ENCODE measurements at places on chromosomes 4 and X.

DNA sequence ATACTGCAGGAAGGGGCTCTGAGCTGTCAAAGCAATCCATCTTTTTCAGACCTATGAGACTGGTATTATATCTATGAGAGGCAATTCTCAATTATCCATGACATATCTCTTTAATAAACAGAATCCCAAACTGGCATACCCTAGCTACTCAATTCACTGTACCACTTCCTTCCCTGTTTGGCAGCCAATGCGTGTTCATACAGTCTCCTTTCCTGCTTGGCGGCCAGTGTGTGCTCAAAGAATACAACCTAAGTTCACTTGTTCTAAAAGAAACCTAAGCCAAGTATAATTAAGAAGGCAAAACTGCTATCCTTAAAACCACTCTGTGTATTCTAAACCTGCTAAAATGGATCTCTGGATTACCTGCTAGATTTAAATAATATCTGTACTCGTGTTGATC lies 38.3 kb downstream of the ARHGEF9 start:
- peak overlapping the region; percentile 37 for H3K4me3 ChIP-seq
- peaks cover 89% of the 10 kb centered on the region for H3K4me1 ChIP-seq
- peaks cover 40% of the 10 kb centered on the region for H3K36me3 ChIP-seq
- H3K27ac ChIP-seq: peak overlapping the region; percentile 94
- no peak for DNase-seq

DNA sequence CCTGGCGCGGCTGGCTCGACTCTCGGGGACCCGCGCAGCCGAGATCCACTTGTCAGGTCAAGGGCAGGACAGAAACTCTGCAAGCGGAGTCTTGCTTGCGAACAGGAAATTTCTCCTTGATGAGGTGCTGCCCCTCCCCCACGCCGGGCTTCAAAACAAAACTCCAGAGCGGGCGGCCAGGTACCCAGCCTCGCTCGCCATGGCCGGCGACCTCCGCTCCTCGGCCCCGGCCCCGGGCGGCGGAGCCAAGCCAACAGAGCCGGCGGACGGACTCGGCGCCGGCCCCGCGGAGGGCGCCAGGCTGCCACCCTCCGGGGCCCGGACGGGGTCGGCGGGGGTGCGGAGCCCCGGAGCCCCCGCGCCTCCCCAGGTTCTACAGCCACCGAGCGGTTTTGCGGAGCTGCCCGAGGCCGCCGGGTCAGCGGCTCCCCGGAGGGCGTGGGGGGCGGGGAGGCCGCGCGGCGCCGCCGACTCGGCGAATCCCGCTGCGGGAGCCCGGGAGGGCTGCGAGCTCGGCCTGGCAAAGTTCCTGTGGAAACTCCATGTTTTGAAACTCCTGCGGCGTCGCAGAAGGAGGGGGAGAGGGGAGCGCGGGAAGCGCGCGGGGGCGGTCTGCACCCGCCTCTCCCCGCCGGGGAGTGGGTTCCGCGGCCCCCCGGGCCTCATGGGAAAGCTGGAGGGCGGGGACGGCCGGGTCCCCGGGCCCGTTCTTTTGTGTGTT lies 11.7 kb upstream of the BCOR start:
- peak; percentile 39 for DNase-seq
- no peaks in the 10 kb centered on the region for H3K27me3 ChIP-seq
- peaks cover 24% of the 10 kb centered on the region for H3K4me1 ChIP-seq
- H3K36me3 ChIP-seq: no peaks in the 10 kb centered on the region

GRCh38 chr4:38075370-38076152 lies 115.4 kb downstream of the PTTG2 start:
- peaks cover 11% of the 10 kb centered on the region for H3K4me1 ChIP-seq
- no peak overlapping the region for H3K27ac ChIP-seq
- peaks cover 21% of the 10 kb centered on the region for H3K36me3 ChIP-seq

DNA sequence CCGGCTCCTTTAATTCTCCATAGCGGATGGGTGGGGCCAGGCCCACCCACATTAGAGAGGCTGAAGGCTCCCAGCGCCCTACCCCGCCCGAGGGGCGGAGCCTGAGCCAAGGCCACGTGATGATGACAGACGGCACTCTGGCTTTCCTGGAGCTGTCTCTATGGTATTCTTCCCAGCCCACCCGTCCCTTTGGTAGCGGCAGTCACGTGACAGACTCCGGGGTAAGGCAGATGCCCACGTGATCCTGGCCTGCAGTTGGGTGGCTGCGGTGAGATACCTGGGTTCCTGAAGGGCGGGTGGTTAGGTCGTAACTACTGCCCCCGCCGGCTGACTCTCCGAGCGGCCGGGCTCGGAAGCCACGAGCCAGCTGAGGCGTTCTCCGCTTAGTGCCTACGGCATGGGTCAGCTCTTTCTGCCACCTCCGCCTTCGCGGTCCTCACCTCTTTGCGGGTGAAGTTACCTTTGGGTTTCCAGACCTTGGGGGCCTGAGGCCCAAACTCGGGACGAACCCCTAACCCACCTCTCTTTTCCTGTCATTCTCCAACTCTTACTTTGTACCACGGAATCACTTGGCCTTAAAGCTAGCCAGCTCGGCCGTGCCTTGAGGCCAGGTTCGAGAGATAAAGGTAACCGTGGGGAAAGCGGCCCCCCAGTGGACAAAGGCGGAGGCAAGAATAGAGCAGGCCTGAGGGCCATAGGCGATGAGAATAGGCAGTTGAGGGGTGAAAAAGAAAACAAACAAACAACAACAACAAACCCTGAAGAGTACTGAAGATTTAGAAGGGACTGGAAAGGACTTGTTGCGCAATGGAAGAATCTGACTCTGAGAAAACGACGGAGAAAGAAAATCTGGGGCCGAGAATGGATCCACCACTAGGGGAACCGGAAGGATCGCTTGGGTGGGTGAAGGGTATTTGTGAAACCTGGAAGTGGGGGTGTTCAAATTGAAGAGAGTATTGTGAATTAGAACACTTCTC lies at the start of gene RRAGB:
RRAGB (plus strand) TSS at position 229 of the 977 bp plus-strand sequence; CDS start at position 808, 579 bp downstream.
- H3K4me3 ChIP-seq: peak within 1 kb of the TSS; percentile 85
- DNase-seq: peak; percentile 94
- H3K36me3 ChIP-seq: peaks cover 20% of the 10 kb centered on the region
- H3K27me3 ChIP-seq: no peaks in the 10 kb centered on the region
- H3K4me1 ChIP-seq: peaks cover 24% of the 10 kb centered on the region

- no peaks in the 10 kb centered on the region for H3K27me3 ChIP-seq
- H3K4me1 ChIP-seq: no peaks in the 10 kb centered on the region
- H3K36me3 ChIP-seq: no peaks in the 10 kb centered on the region
- H3K27ac ChIP-seq: no peak overlapping the region
These were observed 1814.9 kb downstream of the STIM2 start for GRCh38 chr4:28675582-28675981.

GRCh38 chr4:76804096-76804495 lies 93.8 kb downstream of the SOWAHB start:
- H3K4me1 ChIP-seq: no peaks in the 10 kb centered on the region
- H3K27ac ChIP-seq: no peak overlapping the region
- peaks cover 6% of the 10 kb centered on the region for H3K27me3 ChIP-seq
- H3K4me3 ChIP-seq: no peak overlapping the region
- DNase-seq: no peak
- H3K36me3 ChIP-seq: no peaks in the 10 kb centered on the region

DNA sequence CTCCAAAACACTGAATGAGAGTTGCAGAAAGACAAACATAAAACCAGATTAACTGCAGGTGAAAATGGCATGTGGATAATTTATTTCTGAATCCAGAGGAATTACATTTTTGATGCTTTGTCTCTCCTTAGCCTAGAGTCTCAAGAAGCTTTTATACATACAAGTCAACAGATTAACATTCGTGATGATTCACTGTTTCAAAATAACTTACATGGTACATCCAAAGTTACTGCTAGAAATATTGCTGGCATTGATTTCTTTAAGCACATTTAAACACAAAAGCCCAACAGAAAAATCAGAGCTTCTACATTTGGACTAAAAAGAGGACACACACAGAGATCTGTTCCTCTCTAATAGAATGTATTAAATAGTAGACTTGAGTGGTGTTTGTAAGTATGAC lies 105.6 kb downstream of the AMELX start:
- H3K36me3 ChIP-seq: no peaks in the 10 kb centered on the region
- no peak overlapping the region for H3K4me3 ChIP-seq
- no peaks in the 10 kb centered on the region for H3K27me3 ChIP-seq
- H3K27ac ChIP-seq: no peak overlapping the region
- no peaks in the 10 kb centered on the region for H3K4me1 ChIP-seq

- H3K27me3 ChIP-seq: no peaks in the 10 kb centered on the region
- peaks cover 34% of the 10 kb centered on the region for H3K4me1 ChIP-seq
- peaks cover 12% of the 10 kb centered on the region for H3K36me3 ChIP-seq
- no peak overlapping the region for H3K4me3 ChIP-seq
These were observed 39.5 kb upstream of the CD40LG start for GRCh38 chrX:136608295-136608933.

- no peaks in the 10 kb centered on the region for H3K27me3 ChIP-seq
- no peaks in the 10 kb centered on the region for H3K4me1 ChIP-seq
- no peaks in the 10 kb centered on the region for H3K36me3 ChIP-seq
- no peak for DNase-seq
- no peak overlapping the region for H3K4me3 ChIP-seq
These were observed 400.4 kb upstream of the DIPK2B start for GRCh38 chrX:45601052-45601451.

- peak within 1 kb of the TSS; percentile 83 for H3K4me3 ChIP-seq
- no peak for DNase-seq
- H3K36me3 ChIP-seq: no peaks in the 10 kb centered on the region
- no peaks in the 10 kb centered on the region for H3K4me1 ChIP-seq
- peaks cover 4% of the 10 kb centered on the region for H3K27me3 ChIP-seq
These were observed at the start of gene FAM133A for GRCh38 chrX:93673869-93674271. Gene FAM133A (plus strand): TSS chrX:93674206. CDS start chrX:93709420, 35,214 bp downstream.

DNA sequence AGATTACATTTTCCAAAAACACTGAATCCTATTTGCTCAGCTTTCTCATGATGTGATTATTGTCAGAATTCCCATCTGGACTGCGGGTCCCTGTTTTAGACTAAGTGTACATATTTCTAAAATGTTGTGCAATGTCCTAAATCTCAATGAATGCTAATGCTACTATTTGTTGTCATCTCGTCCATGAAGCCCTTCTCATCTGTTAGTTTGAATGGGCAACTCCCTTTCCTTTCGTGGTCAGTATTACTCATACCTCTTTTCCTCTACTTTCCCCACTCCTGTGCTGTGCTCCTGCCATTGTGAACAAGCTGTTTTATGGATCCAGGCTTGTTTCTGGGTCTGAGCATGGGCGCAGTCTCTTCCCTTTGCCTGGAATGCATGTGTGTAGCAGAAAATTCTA lies 91.0 kb downstream of the MID1 start:
- no peaks in the 10 kb centered on the region for H3K36me3 ChIP-seq
- H3K4me1 ChIP-seq: no peaks in the 10 kb centered on the region
- no peak overlapping the region for H3K4me3 ChIP-seq
- no peaks in the 10 kb centered on the region for H3K27me3 ChIP-seq

- no peaks in the 10 kb centered on the region for H3K27me3 ChIP-seq
- DNase-seq: no peak
- no peaks in the 10 kb centered on the region for H3K4me1 ChIP-seq
- no peaks in the 10 kb centered on the region for H3K36me3 ChIP-seq
These were observed 110.8 kb upstream of the PAQR3 start for GRCh38 chr4:79049840-79050540.

- no peaks in the 10 kb centered on the region for H3K4me1 ChIP-seq
- DNase-seq: no peak
- no peak overlapping the region for H3K4me3 ChIP-seq
- H3K27ac ChIP-seq: no peak overlapping the region
- H3K36me3 ChIP-seq: no peaks in the 10 kb centered on the region
These were observed 52.8 kb upstream of the CLDN24 start for GRCh38 chr4:183374950-183375555.

GRCh38 chrX:118116713-118117550 lies at the start of gene KLHL13:
Gene KLHL13 (minus strand): TSS chrX:118116810. CDS start chrX:118028473, 88,337 bp downstream.
- peaks cover 4% of the 10 kb centered on the region for H3K4me1 ChIP-seq
- no peaks in the 10 kb centered on the region for H3K36me3 ChIP-seq
- H3K27ac ChIP-seq: no peak within 1 kb of the TSS
- H3K4me3 ChIP-seq: peak within 1 kb of the TSS; percentile 66
- DNase-seq: peak; percentile 20

- H3K36me3 ChIP-seq: no peaks in the 10 kb centered on the region
- no peak overlapping the region for H3K27ac ChIP-seq
- no peaks in the 10 kb centered on the region for H3K27me3 ChIP-seq
- no peak overlapping the region for H3K4me3 ChIP-seq
- peaks cover 5% of the 10 kb centered on the region for H3K4me1 ChIP-seq
- no peak for DNase-seq
These were observed 23.6 kb downstream of the CFAP99 start for GRCh38 chr4:2442175-2442993.

DNA sequence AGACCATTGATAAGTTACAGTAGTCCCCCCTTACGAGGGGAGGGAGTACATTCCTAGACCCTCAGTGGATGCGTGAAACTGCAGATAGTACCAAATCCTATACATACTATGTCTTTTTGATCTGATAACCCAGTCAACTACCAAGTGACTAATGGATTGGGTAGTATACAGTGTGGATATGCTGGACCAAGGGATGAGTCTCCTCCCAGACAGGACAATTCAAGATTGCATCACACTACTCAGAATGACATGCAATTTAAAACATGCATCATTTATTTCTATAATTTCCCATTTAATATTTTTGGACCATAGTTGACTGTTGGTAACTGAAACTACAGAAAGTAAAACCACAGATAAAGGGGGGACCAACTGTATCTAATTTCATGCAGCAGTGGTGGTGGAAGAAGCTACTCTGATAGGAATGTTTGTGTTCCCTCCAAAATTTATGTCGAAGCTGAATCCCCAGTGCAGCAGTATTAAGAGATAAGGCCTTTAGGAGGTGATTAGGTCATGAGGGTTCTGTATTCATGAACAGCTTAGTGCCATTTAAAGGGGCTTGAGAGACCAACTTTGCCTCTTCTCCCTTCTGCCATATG lies 11.9 kb downstream of the HADH start:
- H3K27me3 ChIP-seq: no peaks in the 10 kb centered on the region
- DNase-seq: no peak
- H3K36me3 ChIP-seq: peaks cover 50% of the 10 kb centered on the region
- H3K4me1 ChIP-seq: peaks cover 17% of the 10 kb centered on the region
- H3K27ac ChIP-seq: no peak overlapping the region

DNA sequence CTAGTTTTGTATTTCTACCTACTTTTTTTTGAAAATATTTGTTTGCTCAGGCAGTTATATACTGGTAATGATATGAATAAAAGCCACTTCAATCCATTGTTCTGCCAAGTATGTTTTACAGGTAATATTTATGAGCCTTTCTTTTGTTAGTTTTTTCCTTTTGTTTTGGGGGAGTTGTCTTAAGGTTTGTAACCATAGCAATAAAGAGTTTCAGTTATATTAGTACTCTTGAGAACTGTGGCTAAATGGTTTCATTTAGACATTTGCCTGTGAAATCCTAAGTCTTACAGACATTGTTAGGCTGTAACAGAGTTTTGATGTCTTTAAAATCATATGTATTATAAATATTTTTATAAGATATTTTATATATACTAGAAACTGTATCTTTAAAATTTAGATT lies 150.1 kb downstream of the DIPK2B start:
- DNase-seq: no peak
- no peaks in the 10 kb centered on the region for H3K27me3 ChIP-seq
- no peak overlapping the region for H3K27ac ChIP-seq
- H3K4me3 ChIP-seq: no peak overlapping the region
- no peaks in the 10 kb centered on the region for H3K4me1 ChIP-seq

- DNase-seq: no peak
- H3K4me1 ChIP-seq: no peaks in the 10 kb centered on the region
- no peaks in the 10 kb centered on the region for H3K36me3 ChIP-seq
- no peaks in the 10 kb centered on the region for H3K27me3 ChIP-seq
These were observed 82.7 kb downstream of the SORCS2 start for GRCh38 chr4:7275067-7275466.

- peak overlapping the region; percentile 96 for H3K27ac ChIP-seq
- H3K27me3 ChIP-seq: no peaks in the 10 kb centered on the region
- H3K4me3 ChIP-seq: peak overlapping the region; percentile 93
- peak; percentile 86 for DNase-seq
- peaks cover 8% of the 10 kb centered on the region for H3K36me3 ChIP-seq
- peaks cover 26% of the 10 kb centered on the region for H3K4me1 ChIP-seq
These were observed 549 bp downstream of the CPEB2 start for GRCh38 chr4:15002659-15003400.

- H3K4me1 ChIP-seq: peaks cover 8% of the 10 kb centered on the region
- no peaks in the 10 kb centered on the region for H3K27me3 ChIP-seq
- peaks cover 27% of the 10 kb centered on the region for H3K36me3 ChIP-seq
- DNase-seq: no peak
- no peak overlapping the region for H3K27ac ChIP-seq
These were observed 103.9 kb downstream of the STIM2 start for GRCh38 chr4:26964512-26964911.
